Omental fat pad (tissue), 4 donors: ENCODE measurements at places on chromosomes 11 and 22. TPM values are rescaled to one million over a fixed set of nuclear protein-coding genes. Genes with fewer than 3 reads are reported as not detected.
A peak's percentile ranks its signal among the peaks of the same experiment; 100 is the strongest.

DNA sequence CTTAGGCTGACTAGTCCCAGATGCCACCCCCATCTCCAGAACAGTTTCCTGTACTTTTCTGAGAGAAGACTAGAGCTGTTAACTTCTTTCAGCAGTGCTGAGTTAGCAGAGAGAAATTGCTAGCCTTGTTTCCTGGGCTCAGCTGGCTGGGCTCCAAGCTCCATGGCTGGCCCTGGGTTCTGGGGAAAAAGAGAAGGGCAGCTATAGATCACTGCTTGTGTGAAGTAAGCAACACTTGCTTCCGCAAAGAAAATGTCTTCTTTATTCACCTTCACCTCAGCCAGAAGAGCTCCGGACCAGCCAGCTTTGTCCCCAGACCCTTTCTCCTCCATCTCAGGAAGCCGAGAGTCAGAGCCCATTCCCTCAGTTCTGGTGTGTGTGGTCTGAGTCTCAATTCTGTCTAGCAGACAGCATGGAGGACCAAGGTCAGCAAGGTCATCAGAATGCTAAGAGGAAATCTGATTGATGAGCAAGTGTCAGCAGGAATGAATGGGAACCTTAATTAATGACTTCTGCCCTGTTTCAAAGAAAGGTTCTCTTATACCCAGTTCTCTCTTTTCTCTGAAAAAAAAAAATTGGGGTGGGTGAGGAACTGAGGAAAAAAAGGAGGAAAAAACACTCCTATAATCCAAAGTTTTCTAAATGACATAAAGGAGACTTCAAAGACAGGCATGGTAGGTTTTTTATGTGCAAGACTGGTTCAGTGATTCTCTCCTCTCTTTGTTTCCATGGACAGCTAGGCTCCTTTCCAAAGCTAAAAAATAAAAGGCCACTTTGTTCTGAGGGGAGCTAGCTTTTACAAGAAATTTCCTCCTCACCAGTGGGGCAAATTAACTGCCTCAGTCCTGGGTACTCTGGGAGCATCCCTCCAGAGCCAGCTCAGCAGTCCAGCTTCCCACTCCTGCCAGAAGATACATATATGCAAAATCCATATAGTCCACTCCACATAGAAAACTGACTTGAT, 63.6 kb upstream of the FAM181B start:
- DNase-seq, result no peak

DNA sequence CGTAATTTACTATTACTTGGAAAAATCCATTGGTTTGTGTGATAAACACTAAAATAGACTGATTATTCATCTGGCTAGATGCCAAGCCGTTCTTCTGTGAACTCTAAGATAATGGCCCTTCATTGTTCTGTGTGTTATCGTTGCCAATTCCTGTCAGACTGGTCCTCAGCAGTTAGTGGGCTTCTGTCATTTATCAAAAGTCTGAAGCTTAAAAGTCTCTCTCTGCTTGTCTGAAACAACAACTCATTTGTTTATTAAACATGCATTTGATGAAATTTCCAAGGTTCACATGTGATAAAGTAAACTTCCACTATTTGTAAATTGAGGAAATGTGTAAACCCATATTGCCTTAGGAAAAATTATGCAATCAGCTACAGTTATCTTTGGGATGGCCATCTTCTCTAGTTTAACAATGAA, 21.1 kb upstream of the RDX start:
- DNase-seq, result no peak

GRCh38 chr22:27043262-27043661, 385.9 kb downstream of the MIAT start:
- DNase-seq, result no peak

DNA sequence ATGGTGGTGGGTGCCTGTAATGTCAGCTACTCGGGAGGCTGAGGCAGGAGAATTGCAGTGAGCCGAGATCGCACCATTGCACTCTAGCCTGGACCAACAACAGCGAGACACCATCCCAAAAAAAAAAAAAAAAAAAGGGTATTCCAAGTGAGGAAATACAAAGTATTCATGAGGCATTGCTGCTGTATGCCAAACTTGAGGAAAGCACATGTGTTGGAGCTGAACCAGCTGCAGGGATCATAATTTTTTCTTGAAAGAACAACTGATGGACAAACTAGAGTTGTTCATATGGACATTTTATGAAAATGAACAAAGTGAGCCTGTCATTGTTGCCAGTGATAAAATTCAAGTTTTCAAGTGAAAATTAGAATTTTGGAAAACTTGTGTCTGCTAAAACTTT, 15.8 kb downstream of the MARK2 start:
- DNase-seq, result no peak

- no peak for DNase-seq
Observed at GRCh38 chr22:31610611-31611010, 51.4 kb downstream of the PISD start.

DNA sequence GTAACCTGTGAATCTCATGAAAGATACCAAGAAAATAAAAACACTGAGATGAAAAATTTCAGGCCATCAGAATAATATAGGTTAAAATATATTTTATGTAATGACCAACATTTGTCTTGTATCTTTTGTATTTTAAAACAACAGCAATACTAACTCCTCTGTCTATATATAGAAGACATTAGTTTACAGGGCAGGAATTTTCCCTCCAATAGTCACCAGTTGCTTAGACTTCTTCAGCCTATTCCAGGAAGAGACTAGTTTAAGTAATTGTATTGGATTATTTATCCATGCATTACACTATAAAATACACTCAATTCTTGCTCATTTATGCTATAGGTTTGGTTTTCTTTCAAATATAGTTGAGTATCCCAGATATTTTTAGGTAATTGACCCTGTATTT, 24.1 kb downstream of the ANO5 start:
- no peak for DNase-seq

DNA sequence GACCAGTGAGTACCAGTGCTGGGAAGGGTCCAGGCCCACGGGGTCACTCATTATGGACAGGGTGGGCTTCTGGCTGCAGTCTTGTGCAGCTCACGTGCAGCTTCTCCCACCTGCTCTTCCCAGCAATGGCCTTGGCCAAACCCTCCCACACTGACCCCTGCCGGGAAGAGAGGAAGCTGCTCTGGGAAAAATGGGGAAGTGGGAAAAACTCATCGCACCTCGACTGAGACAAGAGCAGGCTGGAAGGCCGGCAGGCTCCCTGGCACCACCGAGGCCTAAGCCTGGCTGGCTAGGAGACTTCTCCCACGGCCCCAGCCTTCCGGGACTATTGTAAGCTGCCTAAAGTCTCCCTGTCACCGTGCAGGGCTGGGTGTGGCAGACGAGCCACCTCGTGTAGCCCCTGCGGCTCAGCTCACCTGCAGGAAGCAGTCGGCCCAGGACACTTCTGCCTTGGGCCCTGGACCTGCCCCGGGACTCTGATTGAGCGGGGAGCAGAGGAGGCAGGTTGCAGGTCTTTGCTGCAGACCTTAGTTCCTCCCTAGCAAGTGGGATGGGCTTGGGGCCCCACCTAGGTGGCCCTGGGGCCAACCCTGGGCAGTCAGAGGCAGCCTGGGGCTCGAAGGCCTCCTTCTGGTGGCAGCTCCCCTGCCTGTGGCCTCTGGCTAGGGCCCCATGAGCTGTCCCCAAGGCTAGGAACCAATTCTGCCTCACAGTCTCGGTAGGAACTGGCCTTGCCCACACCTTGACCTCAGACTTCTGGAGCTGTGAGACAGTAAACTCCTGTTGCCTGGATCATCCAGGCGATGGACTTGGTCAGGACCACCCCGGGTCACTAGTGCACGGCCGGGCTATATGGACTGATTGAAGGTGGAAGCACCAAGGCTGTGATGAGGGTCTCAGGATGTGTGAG, 23.1 kb downstream of the MRGPRG start:
- DNase-seq, result no peak

DNA sequence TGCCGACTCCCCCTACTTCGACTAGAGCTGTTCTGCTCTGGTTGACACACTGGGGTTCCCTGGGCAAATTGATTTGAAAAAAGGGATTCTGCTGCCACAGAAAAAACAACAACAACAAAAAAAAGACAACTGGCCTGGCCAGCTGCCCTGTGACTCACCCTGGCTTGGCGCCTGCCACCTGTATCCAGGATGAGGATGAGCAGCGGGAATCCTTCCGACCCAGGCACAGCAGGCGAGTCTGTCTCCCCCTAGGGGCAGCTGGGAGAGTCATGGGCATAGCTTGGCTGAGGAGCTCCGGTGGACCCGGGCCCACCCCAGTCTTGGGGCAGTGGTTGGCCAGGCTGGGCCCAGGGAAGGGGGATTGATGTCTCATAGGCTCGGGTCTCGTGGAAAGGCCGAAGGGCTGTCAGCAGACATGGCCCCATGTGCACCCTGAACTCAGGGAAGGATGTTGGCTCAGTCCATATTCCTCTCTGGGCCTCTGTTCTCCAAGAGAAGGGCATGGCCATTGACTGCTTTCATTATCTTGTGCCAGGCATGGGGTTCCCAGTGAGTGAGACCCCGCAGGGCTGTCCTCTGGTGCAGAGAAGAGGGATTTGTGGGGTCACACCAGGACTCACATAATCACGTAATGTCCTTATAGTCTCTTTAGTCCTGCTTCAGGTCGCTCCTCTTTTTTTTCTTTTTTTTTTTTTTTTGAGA, 10.4 kb upstream of the SUN2 start:
- peak; percentile 51 for DNase-seq

- no peak for DNase-seq
Observed at GRCh38 chr11:15106201-15106965, 8.3 kb upstream of the INSC start.

GRCh38 chr11:128726458-128727139, 32.7 kb downstream of the FLI1 start:
- no peak for DNase-seq

- no peak for DNase-seq
Observed at GRCh38 chr11:120630122-120630521, 118.6 kb downstream of the GRIK4 start.

DNA sequence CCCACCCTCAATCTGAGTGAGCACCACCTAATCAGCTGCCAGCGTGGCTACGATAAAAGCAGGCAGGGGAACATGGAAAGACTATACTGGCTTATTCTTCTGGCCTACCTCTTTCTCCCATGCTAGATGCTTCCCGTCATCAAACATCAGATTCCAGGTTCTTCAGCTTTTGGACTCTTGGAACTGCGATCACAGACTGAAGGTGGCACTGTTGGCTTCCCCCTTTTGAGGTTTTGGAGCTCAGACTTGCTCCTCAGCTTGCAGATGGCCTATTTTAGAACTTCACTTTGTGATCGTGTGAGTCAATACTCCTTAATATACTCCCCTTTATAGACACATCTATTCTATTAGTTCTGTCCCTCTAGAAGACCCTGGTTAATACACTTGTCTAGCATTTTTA, 543.7 kb upstream of the RAG2 start:
- no peak for DNase-seq

- DNase-seq, result no peak
Observed at GRCh38 chr11:25562417-25562816, 769.5 kb upstream of the ANO3 start.

DNA sequence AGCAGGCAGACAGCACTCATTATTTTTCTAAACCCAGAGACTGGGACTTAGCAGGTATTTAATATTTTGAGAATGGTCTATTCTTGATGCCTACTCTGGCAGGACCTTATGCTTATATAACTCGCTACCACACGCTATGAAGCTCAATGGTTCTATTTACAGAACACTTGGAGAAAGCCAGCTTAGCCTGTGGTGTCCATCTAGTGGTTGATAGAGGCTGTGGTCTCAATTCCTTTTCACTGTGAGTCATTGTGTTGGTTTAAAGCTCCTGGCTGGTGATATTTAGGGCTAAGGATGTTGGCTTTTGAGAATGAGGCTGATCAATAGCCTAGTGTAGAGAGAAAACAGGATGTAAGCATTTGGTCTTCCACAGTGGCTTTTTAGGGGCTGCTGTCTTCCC, 206.4 kb downstream of the DBX1 start:
- no peak for DNase-seq

DNA sequence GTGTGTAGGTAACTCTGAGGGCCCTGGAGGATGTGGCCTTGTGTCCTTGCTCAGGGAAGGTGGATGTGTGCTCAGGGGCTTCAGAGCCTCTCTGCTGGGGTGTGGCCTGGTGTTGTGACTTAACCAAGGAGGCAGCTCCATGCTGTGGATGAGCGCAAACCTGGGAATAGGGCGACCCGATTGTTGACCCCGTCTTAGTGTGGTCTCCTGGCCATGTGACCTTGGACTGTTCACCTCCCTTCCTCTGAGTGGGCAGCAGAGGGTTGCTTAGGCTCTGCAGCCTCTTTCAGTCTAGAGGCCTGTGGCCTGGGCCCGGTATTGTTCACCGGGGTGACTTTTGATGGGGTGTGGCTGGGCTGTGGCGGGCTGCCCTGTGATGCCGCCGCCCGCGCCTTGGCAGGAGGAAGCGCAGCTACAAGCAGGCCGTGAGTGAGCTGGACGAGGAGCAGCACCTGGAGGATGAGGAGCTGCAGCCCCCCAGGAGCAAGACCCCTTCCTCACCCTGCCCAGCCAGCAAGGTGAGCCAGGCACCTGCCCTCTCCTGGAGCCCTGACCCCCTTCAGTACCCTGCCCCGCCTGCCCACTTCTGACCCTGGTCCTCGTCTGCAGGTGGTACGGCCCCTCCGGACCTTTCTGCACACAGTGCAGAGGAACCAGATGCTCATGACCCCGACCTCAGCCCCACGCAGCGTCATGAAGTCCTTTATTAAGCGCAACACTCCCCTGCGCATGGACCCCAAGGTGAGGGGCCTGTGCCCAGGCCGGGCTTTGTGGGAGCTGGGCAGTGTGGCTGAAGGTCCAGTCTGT, 16.7 kb downstream of the INCENP start:
- DNase-seq, result no peak

DNA sequence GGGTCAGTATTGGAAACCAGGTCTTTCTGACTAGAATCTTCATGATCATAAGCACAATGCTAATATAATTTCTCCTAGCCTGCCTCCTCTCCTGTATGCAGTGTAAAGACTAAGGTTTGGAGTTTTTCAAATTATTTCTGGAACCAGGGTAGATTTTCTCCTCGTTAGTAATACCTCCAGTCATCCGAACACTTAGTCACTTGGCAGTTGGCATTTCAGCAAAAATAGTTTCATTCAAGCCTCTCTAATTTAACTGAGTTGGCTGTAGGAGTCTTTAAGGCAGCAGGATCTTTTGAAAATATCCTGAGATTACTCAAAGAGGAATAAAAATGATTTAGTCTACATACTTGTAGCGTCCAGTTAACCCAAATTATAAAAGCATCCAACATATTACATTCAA, 6.3 kb downstream of the TYR start:
- no peak for DNase-seq

GRCh38 chr11:119668676-119669075, 60.3 kb downstream of the NECTIN1 start:
- no peak for DNase-seq

Gene TRIM49
- not detected for total RNA-seq

Gene KAT5
- 44.2 TPM for total RNA-seq

Gene GUCY1A2
- 26.6 TPM for total RNA-seq

Gene MMP13
- total RNA-seq, result not detected
